ENCODE measurements at places on chromosomes 6 and 20.

- DNase-seq: no peak
These were observed 145.6 kb upstream of the SOX4 start for GRCh38 chr6:21447987-21448386.

DNA sequence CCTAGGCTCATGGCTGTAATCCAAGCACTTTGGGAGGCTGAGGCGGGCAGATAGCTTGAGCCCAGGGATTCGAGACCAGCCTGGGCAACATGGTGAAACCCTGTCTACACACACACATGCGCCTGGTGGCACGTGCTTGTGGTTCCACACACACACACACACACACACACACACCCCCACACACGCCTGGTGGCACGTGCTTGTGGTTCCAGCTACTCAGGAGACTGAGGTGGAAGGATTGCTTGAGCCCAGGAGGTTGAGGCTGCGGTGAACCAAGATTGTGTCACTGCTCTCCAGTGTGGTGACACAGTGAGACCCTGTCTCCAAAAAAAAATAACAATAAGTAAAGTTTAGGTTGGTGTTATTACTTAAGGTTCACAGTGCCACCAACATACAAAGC lies 165.8 kb downstream of the ZFAND3 start:
- no peak for DNase-seq

GRCh38 chr6:89688328-89688727 lies 49.8 kb upstream of the LYRM2 start:
- no peak for DNase-seq

DNA sequence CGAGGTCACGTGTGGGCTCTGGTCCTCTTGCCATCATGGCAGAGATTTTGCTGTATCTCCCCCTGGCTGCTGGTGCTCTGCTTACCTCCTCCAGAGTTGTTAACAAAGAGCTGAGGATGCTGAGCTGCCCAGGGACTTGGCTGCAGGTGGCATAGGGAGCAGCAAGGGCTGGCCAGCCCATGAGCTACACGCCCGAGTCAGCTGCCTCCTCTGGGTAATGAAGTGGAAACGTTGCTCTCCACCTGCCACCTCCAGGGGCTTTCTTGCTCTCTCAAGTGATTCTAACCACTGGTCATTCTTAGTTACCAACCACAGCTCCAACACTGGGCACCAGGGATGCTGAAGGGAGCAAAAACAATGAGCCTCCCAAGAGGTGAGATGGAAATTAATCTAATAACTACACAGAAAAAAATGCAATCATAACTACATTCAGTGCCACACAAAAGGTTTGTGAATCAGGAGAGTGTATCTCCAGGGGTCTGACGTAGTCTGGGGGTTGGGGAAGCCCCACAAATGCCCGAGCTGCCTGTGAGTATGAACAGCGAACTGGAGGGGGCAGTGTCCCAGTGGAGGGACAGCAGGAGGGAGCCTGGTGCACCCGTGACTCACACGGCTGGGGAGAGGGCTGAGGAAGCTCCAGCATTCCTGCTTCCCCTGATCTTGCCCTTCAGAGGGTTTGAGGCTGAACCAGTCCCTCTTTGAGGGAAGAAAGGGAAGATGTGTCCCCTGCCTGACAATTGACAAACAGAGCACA lies 78.7 kb downstream of the CDH26 start:
- no peak for DNase-seq

- no peak for DNase-seq
These were observed 29.5 kb downstream of the CDYL start for GRCh38 chr6:4805553-4806336.

DNA sequence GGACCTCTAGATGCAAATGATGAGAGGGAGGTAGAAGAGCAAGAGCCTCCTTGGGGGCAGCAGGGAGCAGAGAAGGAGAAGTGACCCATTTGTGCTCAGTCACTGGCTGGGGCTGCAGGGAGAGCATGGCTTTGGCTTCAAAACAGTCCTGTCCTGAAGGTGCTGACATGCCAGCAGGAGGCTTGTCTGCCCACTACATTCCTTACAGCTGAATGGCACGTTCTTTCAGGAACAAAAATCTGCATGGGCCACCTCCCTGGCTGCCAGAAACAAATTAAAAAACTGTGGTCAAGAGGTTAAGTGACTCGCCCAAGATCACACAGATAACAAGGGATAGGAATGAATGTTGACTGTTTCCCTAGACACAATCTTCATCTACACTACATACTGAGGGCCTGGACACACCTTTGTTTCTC lies 188.8 kb downstream of the HIVEP2 start:
- DNase-seq: no peak

- no peak for DNase-seq
These were observed 26.8 kb upstream of the FAM184A start for GRCh38 chr6:119105282-119105681.

DNA sequence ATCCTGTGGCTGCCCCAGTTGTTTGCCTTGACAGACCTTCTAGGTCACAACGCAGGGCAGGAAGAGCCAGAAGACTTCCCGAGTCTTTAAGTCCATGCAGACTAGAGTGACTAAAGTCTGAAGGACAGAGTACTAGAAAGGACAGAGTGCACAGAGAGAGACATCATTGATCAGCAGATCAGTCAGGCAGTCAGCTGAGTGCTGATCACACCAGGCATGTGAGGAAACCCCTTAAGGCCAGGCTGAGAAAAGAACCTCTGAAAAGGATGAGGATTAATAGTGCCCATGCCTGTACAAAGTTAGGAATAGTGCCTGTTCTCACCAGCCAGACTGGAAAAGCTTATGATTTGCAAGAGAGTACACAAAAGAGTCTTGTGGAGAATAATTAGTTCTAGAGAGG lies 91.3 kb downstream of the CFAP61 start:
- DNase-seq: no peak

GRCh38 chr6:112029045-112029822 lies 24.7 kb upstream of the CCN6 start:
- peak; percentile 36 for DNase-seq

DNA sequence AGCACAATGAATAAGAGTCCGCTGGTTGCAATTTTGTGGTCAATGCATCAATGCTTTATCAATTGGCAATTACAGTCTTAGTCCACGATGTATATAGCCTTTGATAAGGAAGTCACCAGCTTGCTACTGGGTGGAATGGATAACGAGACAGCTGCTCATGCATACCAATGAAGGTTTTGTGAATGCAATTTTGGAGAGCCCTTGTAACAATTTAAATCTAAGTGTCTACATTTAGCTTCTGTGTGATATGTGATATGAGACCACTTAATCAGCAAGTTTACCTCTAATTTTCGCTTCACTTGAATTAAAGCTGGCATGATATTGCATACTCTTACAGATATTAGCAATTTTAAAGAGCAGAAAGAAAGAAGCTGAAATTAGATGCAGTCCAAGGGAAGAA lies 543.9 kb downstream of the RNF144B start:
- no peak for DNase-seq

DNA sequence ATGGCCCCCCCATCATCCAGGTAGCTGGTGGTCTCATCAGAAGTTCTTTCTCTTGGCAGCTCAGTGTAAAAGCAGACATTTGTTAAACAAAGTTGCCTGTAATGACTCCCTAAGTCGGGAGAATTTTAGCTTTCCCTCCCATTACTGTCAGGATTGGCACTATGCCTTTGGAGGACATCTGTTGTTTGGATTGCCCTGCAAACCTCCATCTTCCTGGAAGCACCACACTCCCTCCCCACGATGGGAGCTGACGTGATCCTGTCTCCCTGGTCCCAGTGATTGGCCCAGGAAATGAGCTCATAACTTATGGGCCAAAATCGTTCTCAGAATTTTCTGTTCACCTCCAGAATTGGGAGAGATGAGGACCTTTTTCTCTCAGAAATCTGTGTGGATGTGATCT lies 42.6 kb upstream of the CNR1 start:
- no peak for DNase-seq

DNA sequence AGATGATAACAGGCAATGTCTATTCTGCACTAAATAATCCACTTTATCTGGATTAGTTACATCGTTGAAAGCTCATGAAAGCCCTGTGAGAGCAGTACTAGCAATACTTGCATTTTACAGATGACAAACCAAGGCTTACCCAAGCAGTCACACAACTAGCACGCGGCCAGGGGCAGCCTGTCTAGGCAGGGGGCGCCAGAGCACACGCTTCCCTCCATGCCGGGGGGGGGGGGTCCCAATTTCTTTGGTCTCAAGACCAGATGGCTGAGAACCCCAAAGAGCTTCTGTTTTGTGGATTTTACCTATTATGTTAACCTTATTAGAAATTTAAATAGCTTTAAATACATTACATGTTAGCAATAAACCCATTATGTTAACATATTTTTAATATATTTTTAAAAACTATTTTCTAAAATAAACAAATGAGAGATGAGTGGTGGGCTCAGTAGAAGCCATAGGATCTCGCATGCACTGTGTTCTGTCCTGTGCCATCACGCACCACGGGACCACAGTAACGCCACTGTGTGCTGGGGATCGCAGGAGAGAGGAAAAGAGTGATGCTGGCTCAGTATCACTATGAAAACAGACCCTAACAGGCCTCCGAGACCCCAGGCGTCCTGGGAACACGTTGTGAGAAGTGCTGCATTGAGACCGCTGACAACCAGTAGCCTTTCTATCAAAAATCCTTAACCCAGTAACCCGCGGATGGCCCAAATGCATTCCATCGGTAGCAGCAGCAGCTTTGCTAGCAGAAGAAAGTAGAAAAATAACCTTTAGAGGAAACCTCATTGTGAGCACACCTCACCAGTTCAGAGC lies 5.3 kb upstream of the PRR18 start:
- peak; percentile 53 for DNase-seq

- no peak for DNase-seq
These were observed 5.9 kb downstream of the SRSF12 start for GRCh38 chr6:89111933-89112332.

GRCh38 chr20:48999890-49000870 lies 45.9 kb upstream of the CSE1L start:
- DNase-seq: no peak

- DNase-seq: peak; percentile 19
These were observed 19.3 kb upstream of the RNGTT start for GRCh38 chr6:88982720-88983119.

GRCh38 chr20:54219751-54220426 lies 12.0 kb downstream of the PFDN4 start:
- no peak for DNase-seq

GRCh38 chr20:22985239-22985778 lies 49.8 kb upstream of the SSTR4 start:
- no peak for DNase-seq

DNA sequence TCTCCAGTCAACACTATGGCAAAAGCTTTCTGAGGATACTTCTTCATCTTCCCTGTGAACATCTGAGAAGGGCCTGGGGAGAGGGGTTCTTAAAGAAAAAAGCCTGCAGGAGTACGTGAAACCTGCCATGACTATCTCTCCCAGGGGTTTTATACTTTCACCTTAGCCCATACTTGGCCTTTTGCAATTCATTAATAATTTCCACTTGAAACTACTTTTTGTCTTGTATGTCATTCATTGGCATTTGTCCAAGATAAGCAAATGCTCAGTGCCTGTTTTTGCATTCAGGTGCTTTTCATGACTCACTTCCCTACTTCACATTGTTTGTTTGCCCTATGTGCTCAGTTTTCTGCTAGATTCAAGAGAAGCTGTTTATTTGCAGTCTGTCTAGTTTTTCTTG lies 580.3 kb upstream of the GJE1 start:
- DNase-seq: no peak

GRCh38 chr6:136901212-136901784 lies 20.8 kb upstream of the SLC35D3 start:
- no peak for DNase-seq

DNA sequence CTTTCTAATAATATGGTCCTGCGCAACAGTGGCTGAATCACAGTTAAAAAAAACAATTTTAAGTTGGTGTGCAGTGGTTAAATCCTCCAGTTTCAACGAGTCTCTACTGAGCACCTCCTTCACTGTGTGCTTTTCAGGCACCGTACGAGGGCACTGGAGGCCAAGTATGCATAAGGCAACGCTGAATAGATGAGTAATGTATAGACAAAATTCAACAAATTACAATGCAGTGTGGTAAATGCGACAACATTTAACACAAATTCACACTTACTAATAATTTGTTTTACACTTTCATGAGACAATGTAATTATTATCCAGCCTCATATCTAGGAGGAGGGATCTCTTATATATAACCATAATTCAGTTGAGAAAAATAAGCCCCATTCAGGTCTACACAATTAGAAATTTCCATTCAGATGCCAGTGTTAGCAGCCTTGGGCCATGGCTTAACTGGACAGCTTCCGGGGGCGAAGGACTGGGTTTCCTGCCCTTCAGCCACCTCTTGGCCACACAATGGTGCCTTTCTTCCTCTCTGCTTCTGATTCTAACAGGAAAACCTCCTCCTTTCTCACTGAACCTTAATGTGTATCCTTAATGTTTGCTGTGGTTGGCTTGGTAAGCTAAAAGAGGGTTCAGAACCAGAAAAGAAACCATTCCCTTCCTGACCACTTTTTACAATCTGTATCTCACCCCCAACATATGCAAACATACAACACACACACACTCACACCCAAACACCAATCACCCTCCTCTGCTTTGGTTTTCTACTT lies 51.9 kb downstream of the B4GALT5 start:
- DNase-seq: no peak

GRCh38 chr6:34465531-34466241 lies at the start of gene PACSIN1:
TSS of gene PACSIN1 (plus strand) at chr6:34466076. CDS start at chr6:34526306, 60,230 bp downstream.
- no peak for DNase-seq

DNA sequence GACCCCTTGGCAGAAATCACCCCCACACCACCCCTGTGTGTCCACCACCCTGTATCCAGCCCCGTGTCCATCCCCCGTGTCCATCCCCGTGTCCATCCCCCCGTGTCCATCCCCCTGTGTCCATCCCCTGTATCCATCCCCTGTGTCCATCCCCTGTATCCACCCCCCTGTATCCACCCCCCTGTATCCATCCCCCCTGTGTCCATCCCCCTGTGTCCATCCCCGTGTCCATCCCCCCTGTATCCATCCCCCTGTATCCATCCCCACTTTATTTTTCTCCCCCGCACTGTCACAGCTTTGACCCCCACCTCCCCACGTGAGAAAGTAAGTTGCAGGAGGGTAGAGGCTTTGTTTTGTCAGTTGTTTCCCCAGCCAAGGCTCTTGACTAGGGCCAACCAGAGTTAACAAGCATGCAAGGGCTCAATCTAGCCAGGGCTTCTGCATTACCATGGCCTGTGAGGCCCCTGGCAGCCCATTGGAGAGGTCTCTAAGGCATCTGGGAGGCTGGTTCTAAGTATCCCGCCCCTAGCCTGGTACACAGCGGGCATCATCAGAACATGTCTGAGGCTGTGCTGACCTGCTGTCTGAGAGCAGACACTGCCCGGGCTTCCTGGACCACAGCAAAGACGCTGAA lies 18.1 kb upstream of the SIRPA start:
- DNase-seq: no peak

- DNase-seq: no peak
These were observed 79.8 kb downstream of the ANKEF1 start for GRCh38 chr20:10114598-10114997.

DNA sequence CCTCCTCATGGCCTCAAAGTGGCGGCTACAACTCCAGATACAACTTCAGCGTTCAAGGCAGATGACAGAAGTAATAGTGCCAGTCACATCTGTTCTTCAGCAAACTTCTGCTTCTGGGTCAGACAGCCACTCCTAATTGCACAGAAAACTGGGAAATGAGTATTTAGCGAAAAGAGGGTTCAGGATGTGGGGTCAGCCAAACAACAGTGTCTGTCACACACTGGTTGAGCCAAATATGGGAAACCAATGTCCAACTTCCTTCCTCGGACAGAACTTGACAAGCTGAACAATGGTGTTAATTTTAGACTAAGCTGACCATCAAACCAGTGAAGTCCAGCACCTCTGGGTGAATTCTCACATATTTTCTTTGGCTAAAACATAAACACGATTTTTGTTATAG lies 22.1 kb downstream of the NUDT3 start:
- no peak for DNase-seq
